ENCODE measurements at places on chromosomes 12 and 14.

DNA sequence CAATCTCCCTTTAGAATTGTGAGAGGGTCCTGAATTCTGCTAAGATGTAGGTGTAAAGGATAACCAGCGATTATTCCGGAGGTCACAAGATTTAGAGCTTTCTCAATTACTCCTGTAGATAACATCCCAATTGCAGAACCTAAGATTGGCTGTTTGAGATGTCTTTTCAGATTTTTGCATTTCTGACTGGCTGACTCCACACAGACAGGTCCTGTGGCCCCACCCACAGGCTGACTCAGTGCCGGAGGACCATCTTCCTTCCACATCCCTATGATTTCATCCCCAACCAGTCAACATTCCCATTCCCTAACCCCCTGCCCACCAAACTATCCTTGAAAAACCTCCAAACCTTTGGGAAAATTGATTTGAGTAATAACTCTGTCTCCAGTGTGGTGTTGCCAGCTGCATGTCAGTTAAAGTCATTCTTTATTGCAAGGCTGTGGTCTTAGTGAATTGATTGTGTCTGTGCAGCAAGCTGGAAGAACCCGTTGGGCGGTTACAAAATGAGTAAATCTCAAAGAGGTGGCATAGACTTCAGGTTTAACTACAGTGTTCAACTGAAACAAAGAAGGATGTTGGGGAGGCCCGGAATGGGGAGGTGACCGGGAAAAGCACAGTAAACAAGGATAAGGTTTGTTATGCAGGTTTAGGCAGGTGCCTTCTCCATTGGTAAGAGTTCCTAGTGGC, 10.6 kb downstream of the FNTB start:
- DNase-seq = no peak

DNA sequence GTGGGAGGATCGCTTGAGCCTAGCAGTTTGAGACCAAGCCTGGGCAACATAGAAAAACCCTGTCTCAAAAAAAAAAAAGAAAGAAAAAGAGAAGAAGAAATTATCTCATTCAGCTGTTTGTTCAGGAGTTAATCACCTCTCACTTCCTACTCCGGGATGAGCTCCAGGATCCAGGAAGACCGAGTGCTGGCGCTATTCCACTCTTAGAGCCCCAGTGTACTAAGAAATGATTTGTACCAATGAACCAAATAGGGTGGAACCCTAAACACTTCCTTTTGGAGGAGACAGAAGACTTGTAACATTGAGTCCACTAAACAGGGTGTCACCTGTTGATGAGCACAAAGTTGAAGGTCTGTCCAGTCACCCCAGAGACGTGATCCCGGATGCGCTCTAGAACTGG, 3.6 kb downstream of the ALKBH2 start:
- no peak for DNase-seq

DNA sequence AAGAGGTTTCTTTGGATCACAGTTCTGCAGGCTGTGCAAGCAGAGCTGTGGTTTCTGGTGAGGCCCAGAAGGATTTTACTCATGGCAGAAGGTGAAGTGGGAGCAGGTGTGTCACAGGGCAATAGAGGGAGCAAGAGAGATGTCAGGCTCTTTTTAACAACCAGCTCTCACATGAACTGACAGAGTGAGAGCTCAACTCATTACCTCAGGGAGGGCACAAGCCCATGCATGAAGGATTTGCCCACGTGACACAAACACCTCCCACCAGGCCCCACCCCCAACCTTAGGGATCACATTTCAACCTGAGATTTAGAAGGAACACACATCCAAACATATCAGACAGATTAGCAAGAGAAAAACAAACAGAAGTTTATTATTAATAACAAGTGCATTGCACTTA, 470.4 kb downstream of the GALC start:
- DNase-seq = no peak

DNA sequence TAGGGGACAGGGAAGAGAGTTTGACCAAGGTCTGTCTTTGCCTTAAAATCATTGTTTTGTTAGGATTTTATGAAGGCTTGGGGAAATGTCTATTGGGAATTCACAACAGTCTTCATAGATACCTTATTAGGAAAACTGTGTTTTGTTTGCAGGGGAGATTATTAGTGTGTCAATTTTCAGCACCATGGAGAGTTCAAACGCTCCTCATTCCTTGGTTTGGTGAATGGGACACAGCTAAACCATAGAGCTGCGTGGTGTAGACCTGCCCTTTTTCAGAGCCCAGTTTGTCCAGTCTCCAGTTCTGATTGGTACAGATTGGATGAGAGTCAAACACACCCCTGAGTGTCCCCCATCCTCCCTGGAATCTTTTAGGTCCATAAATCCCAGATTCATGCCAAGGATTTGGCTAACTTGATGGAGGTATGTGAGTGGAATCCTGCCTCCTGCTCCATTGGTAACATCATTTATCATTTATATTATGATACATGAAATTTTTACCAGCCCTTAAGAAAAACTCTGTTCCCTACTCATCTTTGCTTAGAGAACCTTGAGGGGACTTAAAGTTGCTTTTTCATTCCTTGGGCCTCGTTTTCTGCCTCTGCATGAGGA, 12.0 kb downstream of the NGDN start:
- DNase-seq = no peak

- no peak for DNase-seq
These were observed 1019.8 kb downstream of the GALC start for GRCh38 chr14:86973177-86973576.

GRCh38 chr12:24947541-24948419, 1.1 kb downstream of the BCAT1 start:
- no peak for DNase-seq

GRCh38 chr12:105487963-105488362, 157.5 kb downstream of the C12orf75 start:
- no peak for DNase-seq

DNA sequence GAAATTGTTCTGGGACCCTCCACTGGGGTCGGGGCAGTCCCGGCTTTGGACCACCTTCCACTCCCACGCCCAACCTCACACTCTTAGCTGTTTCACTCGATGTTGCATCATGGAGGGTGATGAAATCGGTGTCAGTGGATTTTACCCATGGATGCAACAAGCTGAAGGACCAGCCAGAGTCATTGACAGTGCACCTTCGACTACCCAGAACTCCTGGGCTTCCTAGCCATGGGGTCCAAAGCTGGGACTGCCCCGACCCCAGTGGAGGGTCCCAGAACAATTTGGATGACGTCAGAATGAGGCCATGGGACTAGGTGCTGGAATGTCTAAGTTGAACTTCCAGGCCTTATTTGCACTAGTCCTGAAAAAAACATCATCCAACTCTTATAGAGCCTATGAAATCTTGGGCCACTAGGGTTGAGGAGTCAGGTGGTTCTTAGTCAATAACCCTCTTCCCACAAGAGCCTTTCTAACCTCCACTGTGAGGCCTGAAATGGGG, 882 bp upstream of the IL23A start:
- no peak for DNase-seq

Data from SW 1271 (cell line).